ENCODE measurements at places on chromosomes 2 and 18.
A peak's percentile ranks its signal among the peaks of the same experiment; 100 is the strongest.

- no peak for DNase-seq
These were observed 25.5 kb downstream of the CENPO start for GRCh38 chr2:24818721-24819167.

GRCh38 chr2:132669908-132670495, at the start of gene LYPD1:
Gene LYPD1, minus strand, starts transcription at chr2:132670205. Its CDS starts 273 bp downstream, at chr2:132669932.
- DNase-seq, result no peak

DNA sequence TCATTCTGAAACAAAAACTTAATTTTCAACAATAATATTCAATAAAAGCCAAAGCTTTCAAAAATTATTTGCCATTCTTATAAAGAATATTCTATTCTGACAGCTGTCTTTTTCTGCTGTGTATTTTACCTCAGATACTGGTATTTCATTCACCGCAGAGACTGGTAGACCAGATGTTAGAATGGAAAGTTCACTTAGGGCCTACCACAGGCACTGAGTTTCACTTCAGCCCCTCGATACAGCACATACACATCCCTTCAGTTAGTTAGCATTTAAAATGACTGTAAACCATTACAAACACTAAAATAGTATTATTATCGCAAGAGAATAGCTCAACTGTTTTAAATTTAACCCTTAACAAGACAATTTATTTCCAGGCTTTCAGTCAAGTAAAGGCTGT, 24.2 kb upstream of the GATA6 start:
- DNase-seq, result no peak

- no peak for DNase-seq
These were observed 8.4 kb upstream of the SP9 start for GRCh38 chr2:174326161-174327020.

DNA sequence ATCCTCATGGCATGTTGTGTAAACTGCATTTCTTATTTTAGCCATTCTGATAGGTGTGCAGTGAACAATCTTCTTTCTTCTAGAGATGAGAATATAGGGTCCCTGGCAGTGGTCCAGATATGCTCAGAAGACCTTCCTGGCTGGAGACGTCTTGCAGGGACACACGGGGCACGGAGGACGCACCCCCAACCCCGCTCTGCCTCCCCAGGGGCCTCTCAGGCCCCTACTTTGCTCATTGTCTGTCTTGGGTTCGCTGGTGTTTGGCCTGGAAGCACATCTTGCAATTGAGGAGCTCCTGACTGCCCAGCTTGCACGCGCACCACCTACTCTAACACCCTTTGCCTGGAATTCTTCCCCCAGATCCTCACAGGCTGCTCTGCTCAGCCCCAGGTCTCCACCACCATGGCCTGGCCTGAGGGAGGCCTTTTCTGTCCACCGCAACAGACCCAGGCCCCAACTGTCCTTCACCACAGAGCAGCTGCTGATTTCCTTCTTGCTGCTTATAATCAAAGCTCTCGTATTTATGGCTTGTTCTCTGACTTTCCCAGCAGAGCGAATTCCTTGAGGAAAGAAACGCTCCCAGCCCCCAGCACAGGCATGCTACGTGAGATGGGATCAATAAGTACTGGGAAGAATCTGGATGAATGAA, 295.9 kb upstream of the HDAC4 start:
- no peak for DNase-seq

- DNase-seq, result peak; percentile 43
These were observed 15.7 kb downstream of the NDUFV2 start for GRCh38 chr18:9117980-9118841.

- peak; percentile 59 for DNase-seq
These were observed at the start of gene SPIRE1 for GRCh38 chr18:12657684-12658425. Gene SPIRE1, minus strand, starts transcription at chr18:12658107. Its CDS starts 241 bp downstream, at chr18:12657866.

- DNase-seq, result no peak
These were observed 189.0 kb downstream of the TNS1 start for GRCh38 chr2:217813828-217814227.

- no peak for DNase-seq
These were observed 84.3 kb downstream of the NETO1 start for GRCh38 chr18:72783530-72783929.

- no peak for DNase-seq
These were observed 4.4 kb downstream of the SULT1C4 start for GRCh38 chr2:108382196-108382595.

GRCh38 chr2:190540048-190540447, 5.5 kb upstream of the NEMP2 start:
- DNase-seq, result peak; percentile 34

DNA sequence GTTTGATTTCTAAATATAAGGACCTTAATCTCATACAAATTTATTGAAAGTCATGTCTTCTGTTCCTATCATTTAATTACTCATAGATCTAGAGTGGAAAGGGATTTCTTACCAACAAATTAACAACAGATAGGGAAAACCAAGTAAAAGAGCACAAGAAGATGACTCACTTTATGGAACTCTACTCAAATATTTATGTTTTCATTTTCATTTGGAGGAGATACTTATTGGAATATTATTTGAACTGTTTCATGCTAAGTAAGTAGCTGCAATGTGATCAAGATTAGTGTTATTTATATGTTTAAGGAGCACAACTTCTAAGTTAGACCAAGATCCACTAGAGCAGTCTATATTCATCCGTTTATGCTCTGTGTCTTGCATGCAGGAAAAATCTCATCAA, 1.3 kb downstream of the NT5C1B start:
- no peak for DNase-seq

DNA sequence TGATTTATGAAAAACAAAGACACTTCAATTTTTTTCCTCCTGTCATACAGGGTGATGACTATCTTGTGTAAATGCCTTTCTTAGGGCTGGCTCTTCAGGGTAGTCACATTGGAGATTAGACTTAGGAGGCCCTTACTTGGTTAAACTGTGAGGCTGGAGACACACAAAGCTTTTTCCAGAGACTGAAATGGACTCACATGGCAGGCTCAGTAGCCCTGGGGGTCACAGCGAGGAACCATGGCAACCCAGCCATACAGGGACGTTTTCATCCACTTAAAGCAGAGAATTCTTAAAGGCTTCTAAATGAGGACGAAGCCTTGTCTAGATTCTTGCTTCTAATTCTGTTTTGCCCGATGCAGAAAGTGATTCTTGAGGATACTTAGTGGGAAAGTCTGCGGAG, 57.3 kb upstream of the ZDBF2 start:
- DNase-seq, result no peak

GRCh38 chr2:12169721-12170120, 423.3 kb downstream of the LPIN1 start:
- DNase-seq, result peak; percentile 87

DNA sequence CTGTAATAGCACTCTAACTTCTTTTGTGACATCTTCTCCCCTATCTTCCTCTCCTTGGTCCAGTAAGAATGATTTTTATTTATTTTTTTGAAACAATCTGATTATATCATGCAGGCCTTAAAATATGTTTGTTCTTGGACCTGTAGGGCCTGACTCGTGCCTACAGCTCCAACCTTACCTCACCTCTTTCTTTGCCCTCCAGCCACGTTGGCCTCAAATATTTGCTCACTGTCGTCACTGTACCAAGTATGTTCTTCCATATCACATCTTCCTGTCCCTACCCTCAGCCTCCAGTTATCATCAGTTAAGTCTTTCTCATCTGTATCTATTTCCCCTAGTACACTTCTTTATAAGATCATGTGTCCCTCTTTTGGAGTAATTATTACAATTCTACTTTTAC, 125.5 kb downstream of the CDH7 start:
- no peak for DNase-seq

GRCh38 chr2:233352141-233352842, 2.0 kb upstream of the DGKD start:
- DNase-seq, result no peak

DNA sequence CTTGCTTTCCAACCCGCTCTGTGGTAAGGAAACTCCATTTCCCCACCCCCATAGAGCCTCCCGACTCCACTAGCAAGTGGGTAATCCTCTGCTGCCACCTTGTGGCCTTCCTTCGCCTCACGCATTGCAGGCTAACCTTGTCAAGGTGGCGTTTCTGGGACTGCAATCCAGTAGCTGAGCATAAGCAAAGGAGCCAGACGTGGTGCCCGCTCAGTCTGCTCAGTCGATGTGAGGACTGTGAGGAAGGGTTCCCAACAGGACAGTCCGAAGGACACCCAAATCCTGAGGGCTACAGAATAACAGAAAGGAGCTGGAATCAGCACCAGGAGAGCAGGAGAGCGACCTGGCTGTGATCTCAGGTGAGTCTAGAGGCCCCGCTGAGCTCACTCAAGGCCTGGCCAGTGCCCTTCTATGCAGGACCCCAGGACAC, 144.2 kb downstream of the SUCLG1 start:
- peak; percentile 62 for DNase-seq

DNA sequence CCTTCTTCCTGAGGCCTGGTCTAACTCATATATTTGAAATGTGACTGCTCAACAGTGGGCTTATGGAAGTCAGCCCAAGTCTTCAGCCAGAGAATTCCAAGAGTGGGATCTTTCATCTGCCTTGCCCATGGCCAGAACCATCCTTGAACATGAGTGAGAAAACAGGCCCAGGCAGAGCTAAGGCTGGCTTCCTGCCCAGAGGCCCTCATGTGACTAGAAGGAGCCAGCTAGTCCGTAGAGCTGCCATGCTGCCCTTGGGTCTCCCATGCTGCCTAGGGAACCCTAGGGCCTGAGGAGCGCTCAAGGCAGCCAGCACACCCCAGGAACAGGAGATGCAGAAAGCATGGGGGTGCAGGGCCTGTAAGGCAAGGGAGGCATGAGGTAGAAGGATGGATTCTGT, 203.6 kb downstream of the FHOD3 start:
- DNase-seq, result no peak

DNA sequence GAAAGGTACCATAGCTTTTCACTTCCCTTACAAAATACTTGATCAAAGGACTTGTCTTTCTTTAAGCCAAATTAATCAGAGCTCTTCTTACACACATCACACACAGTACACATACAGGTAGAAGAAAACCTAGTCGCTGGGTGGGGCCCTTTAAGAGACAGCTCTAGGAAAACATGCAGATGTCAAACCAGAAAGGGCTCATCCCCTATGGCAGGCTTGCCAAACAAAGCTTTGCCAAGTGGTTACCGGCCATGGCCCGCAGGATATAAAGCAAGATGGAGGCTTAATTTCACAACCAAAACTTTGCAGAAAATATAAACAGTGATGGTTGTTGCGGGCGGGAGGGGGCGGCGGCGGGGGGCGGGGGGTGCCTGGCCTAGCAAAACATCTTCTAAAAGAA, 2156.0 kb upstream of the PIK3C3 start:
- peak; percentile 14 for DNase-seq

- DNase-seq, result no peak
These were observed 43.6 kb upstream of the AGPS start for GRCh38 chr2:177348733-177349693.

GRCh38 chr2:239202343-239202742, 198.5 kb downstream of the HDAC4 start:
- no peak for DNase-seq

DNA sequence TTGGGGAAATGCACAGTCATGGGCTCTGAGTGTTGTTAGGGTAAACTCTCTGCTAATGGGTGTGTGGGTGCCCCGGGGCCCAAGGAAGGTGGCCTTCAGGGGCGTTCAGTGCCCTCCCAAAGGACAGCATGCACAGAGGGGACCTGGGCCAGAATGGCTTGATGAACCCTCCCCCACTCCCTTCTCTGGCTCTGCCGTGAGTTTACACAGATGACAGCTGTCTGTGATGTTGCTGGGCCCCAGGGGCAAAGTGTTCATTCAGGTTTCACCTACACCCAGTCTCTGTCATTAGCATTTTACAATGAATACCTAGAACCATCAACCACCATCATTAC, 3.2 kb downstream of the NPPC start:
- no peak for DNase-seq

- DNase-seq, result peak; percentile 86
These were observed 15.6 kb upstream of the INO80C start for GRCh38 chr18:35513181-35513936.
